ENCODE measurements at places on chromosomes 4 and X.

DNA sequence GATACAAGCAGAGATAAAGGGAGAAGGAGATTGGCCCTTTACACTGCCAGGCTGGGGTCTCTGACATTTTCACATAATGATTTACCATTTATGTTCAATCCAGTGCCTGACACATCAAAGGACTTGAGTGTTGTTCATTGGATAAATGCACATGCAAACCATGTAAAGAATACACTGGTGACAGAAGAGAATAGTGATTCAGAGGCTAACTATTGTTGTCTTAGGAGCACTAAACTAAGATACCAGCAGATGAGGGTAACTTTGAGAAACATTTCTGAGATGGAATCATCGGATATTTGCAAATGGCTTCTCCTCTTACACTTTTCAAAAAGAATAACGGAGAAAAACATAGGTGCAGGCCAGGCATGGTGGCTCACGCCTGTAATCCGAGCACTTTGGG is 67.3 kb upstream of the HHIP start:
- DNase-seq, result no peak

GRCh38 chr4:46124773-46125413 is 1.0 kb upstream of the GABRG1 start:
- no peak for DNase-seq

- no peak for DNase-seq
Measured at GRCh38 chrX:48569958-48570357, 4.3 kb upstream of the RBM3 start.

DNA sequence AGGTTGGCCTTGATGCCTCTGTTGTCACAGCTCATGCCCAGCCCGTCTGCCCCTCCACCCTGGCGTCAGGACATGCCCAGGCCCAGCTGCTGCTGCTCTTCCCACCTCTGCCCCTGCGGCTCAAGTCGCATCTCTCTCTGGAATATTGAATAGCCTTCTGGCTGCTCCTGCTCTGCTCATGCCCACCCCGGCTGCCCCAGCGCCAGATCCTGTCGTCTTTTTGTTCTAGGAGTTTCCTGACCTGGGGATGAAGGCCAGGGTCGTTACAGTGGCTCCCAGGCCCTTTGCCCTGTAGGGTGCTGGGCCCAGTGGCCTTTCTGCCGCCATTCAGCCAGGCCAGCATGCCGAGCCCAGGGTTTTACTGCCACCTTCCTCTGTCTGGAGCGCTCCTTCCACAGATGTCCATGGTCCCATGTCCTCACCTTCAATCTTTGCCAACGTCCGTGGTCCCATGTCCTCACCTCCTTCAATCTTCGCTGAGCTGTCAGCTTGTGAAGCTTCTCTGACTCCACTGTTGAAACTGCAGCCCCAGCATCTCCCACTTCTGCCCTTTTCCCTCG is 9.7 kb downstream of the MAEA start:
- no peak for DNase-seq

DNA sequence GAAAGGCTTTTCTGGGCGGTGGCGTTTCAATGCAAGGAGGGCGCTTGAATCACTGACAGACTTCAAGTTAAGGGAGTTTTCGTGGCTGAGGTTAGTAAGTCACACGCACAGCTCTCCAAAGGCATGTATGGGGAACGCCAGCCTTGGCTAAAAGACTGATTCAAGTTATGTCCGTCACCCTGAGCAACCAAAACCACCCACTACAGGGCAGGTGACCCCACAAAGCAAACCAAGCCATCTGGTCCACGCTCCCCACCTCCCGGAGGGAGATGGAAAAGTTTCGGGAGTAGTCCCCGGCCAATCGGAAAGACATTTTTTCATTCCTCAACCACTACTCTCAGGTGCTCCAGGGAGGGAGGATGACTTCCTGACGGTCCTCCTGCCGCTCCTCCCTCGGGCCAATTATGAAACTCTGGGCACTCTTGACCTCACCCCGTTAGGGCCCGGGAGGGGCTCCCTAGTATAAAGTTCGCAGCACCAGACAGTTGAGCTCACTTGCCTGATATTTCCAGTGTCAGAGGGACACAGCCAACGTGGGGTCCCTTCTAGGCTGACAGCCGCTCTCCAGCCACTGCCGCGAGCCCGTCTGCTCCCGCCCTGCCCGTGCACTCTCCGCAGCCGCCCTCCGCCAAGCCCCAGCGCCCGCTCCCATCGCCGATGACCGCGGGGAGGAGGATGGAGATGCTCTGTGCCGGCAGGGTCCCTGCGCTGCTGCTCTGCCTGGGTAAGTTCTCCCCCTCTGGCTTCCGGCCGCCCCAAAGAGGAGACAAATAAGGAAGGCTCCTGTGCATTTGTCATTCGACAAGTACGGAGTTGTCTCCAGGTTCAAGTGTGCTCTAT is at the start of gene EREG:
TSS of gene EREG (plus strand) at position 494 of the 840 bp plus-strand sequence. CDS start at position 658, 164 bp downstream.
- no peak for DNase-seq

- no peak for DNase-seq
Measured at GRCh38 chr4:121233982-121234381, 69.9 kb upstream of the TNIP3 start.

GRCh38 chrX:23276475-23276874 is 58.2 kb upstream of the PTCHD1 start:
- no peak for DNase-seq

DNA sequence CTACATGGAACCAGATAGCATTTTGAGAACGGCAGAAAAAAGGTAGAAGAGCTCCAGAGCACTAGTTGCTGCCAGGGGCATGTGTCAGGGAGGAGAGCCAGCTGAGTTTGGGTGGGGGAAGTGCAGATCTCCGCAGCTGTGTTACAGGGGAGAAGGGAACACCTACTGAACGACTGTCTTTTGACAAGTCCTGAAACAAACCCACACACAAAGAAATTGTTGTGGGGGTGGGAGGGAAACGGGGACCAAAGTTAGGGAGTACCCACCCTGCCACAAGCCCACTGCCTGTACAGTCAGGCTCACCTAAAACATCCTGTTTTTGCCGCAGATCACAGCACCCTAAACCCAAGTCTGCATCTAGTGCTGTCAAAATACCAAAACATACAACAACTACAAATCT is 55.5 kb downstream of the LEF1 start:
- no peak for DNase-seq

GRCh38 chrX:7131621-7132020 is 15.9 kb upstream of the STS start:
- DNase-seq, result no peak

DNA sequence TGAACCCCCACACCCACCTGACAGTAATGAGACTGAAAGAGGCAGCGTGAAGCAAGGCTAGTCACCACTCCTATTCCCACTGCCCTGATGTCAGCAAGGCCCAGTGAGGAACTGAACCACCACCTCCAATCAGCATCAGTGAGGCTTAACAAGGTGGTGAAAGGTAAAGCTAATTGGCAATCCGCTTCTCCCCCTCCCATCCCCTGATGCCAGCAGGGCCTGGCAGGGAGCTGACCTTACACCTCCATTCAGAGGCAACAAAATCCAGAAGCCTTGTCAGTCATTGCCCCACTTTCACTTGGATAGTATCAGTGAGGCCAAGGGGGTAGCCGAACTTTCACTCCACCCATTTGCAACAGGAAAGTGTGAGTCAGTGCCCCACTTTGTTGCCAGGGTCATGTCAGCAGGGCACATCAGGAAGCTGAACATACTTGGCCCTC is 60.8 kb downstream of the AWAT2 start:
- DNase-seq, result no peak

- no peak for DNase-seq
Measured at GRCh38 chr4:30863021-30863420, 142.9 kb downstream of the PCDH7 start.

DNA sequence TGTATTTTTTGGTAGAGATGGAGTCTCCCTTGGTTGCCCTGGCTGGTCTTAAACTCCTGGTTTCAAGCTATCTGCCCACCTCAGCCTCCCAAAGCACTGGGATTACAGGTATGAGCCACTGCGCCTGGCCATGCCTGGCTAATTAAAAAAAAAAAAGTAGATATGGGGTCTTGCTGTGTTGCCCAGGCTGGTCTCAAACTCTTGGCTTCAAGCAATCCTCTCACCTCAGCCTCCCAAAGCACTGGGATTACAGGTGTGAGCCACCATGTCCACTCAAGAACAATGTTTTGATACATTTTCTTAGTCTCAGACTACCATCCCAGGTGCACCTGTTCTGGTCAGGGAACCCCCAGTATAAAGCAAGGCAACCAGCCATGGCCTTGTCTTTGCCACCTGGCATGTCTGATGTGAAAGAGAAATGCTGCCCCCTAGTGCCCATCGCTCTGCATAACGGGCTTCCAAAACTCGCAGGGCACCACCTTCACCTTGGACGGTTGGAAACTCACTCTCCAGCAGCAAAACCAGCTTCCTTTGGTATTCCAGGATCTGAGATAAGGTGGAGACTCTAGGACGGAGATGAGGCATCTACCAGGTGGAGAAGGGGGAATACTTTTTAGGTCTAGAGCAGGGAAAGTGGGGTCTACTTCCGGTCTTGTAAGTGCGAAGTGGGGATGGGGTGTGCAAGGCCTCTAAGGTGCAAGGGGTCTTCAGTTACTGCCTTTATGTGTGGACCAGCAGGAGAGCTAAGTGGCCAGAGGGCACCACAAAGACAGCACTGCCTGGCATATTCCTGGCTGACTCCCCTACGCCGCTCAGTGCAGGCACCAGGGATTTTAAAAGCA is 47.7 kb upstream of the AFAP1 start:
- peak; percentile 58 for DNase-seq

DNA sequence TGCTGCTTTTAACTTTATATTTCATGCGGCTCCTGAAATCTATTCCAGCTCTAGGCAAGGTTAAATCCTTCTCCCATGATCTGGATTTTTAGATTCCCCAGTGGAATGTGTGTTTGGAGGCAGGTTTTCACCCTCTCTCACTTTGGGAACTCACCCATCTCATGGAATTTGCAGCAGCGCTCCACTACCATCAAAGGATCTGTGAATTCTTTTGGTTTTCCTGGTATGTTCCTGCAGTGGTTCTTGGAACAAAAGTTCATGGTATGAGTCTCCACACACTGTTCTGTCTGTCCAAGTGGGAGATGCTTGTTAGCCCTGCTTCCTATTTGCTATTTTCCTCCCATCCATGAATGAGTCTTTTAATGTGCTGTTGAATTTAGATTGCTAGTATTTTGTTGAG is 14.0 kb downstream of the APOOL start:
- DNase-seq, result no peak

DNA sequence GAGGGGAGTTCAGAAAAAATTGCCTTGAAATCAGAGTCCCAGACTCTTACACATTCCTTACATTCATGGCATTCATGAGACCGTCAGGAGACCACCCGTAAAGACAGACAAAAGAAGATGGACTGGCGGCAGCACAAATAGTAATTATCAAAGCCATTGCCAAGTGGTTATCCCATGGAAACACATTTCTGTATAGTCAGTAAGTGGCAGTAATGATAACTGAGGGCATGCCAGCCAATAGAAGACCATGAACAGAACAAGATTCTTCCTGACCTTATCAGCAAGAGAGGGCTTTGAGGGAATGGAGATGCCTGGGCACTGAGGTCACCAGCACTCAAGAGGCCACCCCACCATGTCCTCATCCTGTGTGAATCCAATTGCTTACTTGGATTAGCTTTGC is 121.7 kb upstream of the HCCS start:
- DNase-seq, result no peak

GRCh38 chrX:101385795-101386541 is at the start of gene BTK:
Gene BTK, minus strand, starts transcription at chrX:101386191. Its CDS starts 10,907 bp downstream, at chrX:101375284.
- DNase-seq, result no peak

- DNase-seq, result no peak
Measured at GRCh38 chrX:72159769-72160168, 21.8 kb upstream of the PIN4 start.

DNA sequence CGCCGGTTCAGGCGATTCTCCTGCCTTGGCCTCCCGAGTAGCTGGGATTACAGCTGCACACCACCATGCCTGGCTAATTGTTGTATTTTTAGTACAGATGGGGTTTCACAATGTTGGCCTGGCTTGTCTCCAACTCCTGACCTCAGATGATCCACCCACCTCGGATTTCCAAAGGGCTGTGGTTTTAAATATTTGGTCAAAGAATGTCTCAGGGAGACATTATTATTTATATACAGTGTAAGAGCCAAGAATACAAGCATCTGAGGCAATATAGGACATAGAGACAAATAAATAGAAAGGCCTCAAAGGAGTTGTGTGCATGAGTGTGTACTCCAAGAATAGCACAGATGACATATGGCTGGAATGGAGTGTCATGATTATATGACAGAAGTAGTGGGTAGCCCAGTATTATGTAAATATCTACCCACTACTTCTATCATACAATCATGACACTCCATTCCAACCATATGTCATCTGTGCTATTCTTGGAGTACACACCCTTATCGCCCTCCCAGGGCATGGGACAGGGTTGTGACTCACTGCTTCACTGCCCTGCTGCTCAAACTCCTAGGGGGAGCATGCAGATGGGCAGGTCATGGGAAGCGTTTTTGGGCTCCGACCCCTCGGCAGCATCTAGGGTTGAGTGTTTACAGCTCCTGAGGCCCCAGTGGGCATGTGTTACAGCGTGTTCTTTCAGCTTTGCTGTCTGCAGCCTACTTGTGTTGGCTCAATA is 1649.8 kb upstream of the PCDH10 start:
- DNase-seq, result peak; percentile 62

GRCh38 chrX:142601792-142602191 is 396.7 kb upstream of the MAGEC2 start:
- no peak for DNase-seq

- peak; percentile 21 for DNase-seq
Measured at GRCh38 chr4:76147454-76148141, 599 bp downstream of the NUP54 start.

DNA sequence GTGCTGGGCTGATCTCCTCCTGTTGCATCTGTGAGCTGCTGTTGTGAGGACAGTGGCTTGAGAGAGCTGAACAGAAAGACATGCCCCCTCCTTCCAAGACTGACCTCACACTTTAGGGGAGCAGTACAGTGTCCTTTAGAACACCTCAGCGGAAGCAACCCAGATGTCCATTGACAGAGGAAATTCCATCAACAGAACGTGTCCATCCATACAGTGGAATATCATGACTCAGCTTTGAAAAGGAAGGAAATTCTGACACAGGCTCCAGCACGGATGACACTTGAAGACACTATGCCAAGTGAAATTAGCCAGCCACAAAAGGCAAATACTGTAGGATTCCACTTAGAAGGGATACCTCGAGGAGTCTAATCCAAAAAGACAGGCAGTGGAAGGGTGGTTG is 103.5 kb downstream of the GPR143 start:
- DNase-seq, result no peak

DNA sequence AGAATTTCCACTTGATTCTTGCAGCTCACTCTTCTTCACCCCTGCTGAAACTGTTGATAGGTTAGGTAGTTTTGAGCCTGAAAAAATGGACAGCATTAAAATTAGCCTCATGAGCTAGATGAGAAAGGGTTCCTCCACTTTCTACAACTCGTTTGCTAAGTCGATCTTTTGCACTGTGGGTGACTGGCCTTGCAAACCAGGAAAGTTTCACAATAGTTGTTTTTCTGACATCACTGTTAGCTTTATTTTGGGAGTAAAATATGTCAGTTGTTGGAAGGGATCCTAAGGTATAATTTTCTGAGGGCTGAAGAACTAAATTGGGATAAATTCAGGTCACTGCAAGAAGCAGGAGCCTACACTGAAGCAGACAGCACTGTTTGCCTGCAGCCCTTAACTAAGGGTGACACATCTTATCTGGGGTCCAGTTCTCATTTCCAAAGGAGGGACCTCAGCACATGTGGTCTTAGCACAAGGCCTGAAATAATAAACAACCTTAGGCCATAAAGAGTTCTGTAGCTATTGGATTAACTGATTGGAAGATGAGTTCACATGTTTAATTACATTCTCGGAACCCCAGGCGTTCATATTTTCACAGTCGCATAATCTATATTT is 29.1 kb downstream of the ANAPC4 start:
- DNase-seq, result no peak
